Stimulated activated memory B cell treated with anti-CD40 and anti-IgM and Interleukin-4, amounts not matched to agents 10 μg/mL and 1 μg/mL and 100 μg/mL, for 72 hours (primary cell): ENCODE measurements at places on chromosomes 6 and 20.

DNA sequence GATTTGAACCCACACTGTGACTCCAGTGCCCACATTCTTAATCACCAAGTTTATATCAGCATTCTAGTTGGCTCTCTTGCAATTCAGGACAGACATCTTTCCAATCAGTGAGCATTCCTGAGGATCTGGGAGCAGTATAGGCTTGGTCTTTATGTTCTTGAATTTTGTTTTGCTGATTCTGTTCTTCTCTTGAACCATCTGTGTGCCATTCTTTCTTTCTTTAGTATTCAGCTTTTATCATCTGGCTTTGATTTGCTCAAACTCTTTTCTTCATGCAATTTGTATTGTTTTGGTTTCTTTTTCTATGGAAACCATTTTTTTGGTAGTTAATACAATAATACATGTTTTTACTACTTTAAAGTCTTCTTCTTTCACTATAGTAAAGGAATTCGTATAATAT lies 162.4 kb downstream of the CD109 start:
- no peak for ATAC-seq

- peak; percentile 64 for ATAC-seq
Observed at GRCh38 chr6:156857573-156857972, 80.4 kb downstream of the ARID1B start.

DNA sequence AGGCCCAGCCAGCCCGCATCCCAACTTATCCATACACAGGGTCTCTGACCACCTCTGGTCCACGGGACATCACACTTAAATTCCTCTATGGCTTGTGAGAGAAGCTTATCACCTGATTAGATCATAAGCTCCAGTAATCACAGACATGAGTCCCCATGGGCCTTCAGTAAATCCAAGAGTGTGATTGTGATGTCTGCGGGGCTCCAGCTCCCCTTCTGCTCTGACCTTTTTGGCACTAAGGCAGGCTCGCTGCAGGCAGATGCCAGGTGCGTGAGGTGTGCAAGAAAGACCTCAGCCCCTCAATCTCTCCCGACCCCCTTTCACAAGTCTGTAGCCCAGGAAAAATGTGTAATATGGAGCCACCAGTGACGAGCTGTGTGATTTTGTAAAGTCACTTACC lies 127.6 kb upstream of the DUSP22 start:
- ATAC-seq: no peak

DNA sequence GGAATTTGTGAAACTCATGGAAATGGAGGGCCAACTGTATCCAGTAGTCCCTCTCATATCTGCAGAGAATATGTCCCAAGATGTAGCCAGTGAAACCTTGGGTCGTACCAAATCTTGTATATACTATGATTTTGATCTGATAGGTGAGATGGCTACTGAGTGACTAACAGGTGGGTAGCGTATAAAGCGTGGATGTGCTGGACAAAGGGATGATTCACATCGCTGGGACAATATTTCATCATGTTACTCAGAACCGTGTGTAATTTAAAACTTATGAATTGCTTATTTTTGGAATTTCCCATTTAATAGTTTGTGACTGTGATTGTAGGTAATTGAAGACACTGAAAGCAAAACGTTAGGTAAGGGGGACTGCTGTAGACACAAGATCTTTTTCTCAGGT lies 144.1 kb downstream of the SMAP1 start:
- ATAC-seq: no peak

DNA sequence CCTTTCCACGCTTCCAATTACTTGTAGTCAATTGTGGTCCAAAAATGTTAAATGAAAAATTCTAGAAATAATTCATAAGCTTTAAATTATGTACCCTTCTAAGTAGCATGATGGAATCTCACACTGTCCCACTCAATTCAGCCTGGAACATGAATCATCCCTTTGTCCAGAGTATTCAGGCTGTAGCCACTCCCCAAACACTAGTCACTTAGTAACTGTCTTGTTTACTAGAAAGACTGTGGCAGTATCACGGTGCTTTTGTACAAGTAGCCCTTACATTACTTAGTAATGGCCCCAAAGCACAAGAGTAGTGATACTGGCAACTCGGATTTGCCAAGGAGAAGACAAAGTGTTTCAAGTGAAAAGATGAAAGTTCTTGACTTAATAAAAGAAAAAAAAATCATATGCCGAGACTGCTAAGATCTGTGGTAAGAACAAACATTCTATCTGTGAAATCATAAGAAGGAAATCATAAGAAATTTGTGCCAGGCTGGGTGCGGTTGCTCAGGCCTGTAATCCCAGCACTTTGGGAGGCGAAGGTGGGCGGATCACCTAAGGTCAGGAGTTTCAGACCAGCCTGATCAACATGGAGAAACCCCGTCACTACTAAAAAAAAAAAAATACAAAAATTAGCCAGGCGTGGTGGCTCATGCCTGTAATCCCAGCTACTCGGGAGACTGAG lies 168.5 kb upstream of the SIM1 start:
- ATAC-seq: no peak
